ENCODE measurements at places on chromosomes 16 and 17.

DNA sequence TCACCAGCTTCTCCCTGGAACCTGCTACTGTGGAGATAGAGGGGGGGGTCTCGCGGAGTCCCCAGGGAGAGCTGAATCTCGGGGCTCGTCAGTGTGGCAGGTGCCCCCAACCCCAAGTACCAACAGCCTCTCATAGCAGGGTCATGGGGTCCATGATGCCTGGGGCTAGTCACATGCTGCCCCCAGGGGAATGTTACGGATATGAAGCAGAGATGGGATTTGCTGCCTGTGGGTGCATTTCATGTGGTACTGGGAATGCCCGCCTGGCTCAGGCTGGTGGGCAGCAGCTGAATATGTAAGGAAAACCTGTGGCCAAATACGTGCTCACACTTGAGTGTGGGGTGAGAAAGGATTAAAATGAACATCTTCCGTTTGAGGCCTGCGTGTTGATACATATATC lies 49.4 kb downstream of the MEAK7 start:
- DNase-seq: no peak

DNA sequence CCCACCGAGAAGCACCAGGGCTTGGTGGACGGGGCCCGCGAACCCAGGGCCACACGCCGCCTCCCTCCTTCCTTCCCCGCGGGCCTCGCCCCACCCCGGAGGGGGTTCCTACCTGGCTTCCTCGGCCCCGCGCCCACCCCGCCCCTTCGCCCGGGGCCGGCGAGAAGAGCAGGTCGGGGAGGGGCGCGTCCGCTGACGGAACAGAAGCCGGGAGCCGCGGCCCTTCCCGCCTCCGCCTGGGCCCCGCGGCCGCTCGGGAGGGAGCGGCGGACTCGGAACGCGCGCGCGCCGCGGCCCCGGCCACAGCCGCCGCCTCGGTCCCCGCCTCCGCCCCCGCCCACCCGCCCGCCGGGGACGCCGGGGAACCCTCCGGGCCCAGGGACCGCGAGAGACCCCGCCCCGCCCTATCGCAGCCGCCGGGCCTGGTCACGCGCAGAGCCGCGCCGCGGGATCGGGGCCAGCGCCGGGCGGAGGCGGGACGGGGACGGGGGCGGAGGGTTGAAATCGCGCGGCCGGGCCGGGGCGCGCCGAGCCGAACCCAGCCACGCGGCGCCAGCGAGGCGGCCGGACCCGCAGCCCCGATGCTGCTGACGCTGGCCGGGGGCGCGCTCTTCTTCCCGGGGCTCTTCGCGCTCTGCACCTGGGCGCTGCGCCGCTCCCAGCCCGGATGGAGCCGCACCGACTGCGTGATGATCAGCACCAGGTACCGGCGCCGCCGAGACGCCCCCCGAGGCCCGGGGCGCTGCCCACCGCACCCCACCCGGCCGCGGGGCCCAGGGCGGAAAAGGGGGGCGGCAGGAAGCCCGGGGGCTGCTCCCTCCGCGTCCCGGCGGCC lies at the start of gene TLCD3A:
TSS of gene TLCD3A (plus strand) at position 530 of the 835 bp plus-strand sequence. CDS start at position 582, 52 bp downstream.
- no peak for DNase-seq

DNA sequence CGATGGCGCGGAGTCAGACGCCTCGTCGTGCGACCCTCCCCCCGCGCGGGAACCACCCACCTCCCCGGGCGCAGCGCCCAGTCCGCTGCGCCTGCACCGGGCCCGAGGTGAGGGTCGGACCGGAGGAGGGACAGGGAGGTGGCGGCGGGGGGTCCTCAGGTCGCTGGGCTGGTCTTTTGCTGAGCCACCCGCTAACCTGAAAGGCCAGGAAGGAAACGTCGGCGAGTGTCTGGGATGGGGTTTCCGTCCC lies 4.9 kb downstream of the TBX2 start:
- DNase-seq: no peak

- no peak for DNase-seq
Observed at GRCh38 chr17:34299027-34299426, 13.5 kb downstream of the CCL11 start.

- no peak for DNase-seq
Observed at GRCh38 chr17:17806611-17807274, 30.0 kb downstream of the SREBF1 start.

Data from SK-N-MC (cell line).